ENCODE measurements at places on chromosomes 2 and 18.

- no peak for DNase-seq
Measured at GRCh38 chr2:169178364-169178763, 109.0 kb downstream of the DHRS9 start.

DNA sequence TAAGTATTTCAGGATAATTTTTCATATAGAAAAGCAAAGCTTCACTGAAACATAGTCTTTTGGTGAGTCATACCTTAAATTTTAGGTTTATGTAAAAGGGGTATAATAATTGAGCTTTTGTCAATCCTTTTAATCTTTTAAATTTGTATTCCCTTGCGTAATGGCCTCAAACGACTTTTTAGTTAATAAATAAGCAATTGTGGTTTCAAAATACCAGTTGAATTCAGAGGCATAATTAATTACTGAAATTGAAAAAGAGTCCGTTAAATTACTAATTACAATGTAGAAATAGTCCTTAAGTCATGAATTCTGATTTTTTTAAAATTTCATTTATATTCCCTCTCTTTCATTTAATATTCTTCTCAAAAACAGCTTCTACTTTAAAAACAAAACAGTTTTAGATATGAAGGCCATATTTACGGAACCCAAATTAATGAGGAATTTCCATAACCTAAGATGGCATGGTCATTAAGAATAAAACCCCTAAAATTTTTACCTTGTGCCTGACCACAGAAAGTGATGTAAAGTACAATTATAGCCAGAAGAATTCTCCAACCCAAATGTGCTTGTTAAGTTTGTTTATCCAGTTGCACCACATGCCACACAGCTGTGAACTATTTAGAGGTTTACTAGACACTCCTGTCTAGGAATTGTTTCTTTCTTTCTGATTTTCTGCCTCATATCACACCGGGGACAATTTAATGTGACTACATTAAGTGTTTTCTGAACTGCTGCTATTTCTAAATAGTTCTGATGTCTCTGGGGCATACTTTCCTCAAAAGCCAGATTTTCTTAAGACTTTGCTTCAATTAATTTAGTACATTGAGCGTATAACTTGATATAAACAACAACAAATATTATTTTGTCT, 60.7 kb upstream of the ITGA4 start:
- DNase-seq: peak; percentile 54

- DNase-seq: no peak
Measured at GRCh38 chr2:171316220-171316619, 117.6 kb downstream of the METTL8 start.

DNA sequence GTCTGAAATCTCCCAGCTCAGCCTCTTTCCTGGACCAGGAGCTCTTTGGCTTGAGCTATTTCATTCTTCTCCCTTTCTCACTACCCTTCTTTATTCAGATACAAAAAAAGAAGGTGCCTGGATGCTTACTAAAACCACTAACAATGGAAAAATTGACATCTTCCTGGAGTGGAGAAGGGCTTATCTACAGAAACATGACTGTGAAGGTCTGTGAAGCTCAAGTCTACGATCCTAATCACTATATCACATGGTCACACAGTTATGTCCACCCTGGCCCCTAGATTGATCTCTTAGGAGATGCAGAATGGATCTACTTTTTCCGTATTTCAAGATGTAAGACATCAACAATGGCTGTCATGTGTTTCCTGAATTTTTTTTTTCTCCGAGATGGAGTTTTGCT, 5.7 kb upstream of the KRCC1 start:
- DNase-seq: no peak

GRCh38 chr2:105834931-105835330, 90.2 kb downstream of the NCK2 start:
- no peak for DNase-seq

- no peak for DNase-seq
Measured at GRCh38 chr2:234689911-234690379, 193.1 kb upstream of the ARL4C start.

DNA sequence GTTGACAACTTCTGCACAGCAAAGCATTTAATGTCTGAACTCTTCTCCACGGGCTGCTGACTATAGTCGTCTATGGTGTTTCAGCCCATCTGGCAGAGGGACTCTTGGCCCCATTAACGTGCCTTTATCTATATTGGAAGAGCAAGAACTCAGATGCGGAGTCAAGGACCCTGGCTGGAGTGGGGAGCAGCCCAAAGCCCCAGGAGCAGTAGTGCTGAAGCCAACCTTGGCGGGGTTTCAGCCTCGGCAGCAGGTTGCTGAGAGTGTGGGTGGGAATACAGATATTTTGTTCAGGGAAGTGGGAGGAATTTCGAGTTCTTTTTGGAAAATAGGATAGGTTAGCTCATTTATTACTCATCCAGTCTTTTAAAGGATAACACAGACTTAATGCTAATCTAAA, 34.2 kb downstream of the TMEM17 start:
- no peak for DNase-seq

GRCh38 chr2:16862471-16862870, 196.8 kb upstream of the CYRIA start:
- no peak for DNase-seq

DNA sequence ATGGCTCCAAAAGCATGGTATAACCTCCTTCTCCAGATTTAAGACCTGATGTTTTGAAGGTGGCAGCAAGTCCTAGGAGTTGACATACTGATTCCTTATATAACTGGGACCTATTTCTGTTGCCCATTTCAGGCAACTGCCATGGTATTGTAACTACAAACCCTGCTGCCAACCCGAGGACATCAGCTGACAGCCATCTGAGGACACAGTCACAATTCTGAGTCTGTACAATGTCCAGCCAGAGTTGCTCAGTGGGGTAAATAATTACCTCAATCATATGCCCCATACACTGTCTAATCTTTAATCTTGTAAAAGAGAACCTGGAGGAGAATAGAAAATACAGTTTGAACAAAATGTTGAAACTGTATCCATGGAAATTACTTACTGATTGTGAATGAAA, 8.7 kb upstream of the GAREM2 start:
- DNase-seq: no peak

DNA sequence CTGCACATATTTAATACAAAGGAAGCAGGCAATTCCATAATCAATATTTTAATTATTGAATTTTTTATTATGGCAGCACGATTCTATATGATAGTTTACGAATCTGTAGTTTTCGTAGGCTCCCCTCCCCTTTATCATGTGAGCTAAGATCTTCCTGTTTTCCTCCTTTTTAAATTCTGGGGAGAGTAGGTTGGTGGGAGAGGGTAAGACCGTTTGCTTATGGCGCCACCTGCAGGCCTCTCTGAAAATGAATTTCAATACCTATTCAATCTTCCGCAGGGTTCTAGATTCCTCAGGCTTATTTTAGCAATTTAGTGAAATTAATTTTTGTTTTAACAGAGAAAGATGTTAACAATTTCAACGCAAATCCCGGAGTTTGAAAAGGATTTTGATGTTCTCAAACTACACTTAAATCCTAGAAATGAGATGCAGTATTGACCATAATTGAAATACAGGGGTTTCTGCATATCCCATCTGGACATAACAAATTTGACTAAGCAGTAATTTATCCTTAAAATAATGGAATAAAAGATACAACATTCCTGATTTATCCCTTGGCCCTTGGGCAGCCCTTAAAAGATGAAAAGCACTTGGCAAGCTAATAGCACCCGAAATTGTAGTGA, 12.8 kb upstream of the GBX2 start:
- peak; percentile 87 for DNase-seq

- no peak for DNase-seq
Measured at GRCh38 chr18:65753520-65753919, 2.7 kb downstream of the CDH7 start.

GRCh38 chr2:36490749-36491148, 107.2 kb downstream of the FEZ2 start:
- DNase-seq: no peak

- no peak for DNase-seq
Measured at GRCh38 chr2:106840818-106841217, 45.1 kb downstream of the ST6GAL2 start.

DNA sequence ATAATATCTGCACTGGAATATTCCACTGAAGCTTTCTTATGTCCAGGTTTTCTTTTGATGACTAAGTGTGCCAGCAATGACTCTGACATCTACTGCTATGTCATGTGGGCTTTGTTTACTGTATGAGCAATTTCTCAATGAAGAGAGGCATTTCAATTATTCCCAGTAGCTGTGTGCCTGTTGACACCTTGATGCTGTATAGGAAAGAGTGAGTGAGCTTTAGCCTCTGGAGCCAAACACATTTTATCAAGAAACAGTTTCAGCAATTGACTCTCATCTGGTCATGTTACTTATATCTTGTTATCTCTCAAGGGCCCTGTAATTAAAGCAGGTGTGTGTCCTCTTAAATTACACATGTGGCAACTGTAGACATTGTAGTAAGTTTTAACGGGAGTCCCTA, 493.2 kb upstream of the FANCL start:
- DNase-seq: no peak

GRCh38 chr2:8486141-8486540, 195.7 kb upstream of the ID2 start:
- DNase-seq: no peak

DNA sequence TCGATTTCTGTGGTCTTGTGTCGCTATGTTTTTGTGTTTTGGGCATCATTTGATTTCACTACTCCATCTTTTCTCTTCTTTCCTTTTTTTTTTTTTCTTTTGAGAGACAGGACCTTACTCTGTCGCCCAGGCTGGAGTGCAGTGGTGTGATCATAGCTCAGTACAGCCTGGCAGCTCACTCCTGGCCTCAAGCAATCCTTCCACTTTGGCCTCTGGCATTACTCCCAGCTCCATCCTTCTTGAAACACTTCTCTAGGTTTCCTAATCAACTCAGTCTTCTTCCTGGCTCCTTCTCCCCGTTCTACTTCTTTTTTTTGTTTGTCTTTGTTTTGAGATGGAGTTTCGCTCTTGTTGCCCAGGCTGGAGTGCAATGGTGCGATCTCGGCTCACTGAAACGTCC, 26.5 kb downstream of the TCF23 start:
- no peak for DNase-seq

DNA sequence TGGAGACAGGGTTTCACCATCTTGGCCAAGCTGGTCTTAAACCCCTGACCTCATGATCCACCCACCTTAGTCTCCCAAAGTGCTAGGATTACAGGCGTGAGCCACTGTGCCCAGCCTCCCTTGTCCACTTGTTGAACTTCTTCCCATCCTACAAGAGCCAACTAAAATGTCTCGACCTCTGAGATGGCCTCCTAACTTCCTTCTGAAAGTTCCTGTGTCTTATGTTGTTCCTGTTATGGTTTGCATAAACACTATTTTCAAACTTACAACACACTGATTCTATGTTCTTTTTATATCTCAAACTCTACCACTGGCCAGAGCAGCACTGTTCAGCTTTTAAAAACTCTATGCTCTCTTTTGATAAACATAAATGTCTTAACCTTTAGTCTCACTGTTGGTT, 63.3 kb upstream of the UGP2 start:
- DNase-seq: no peak

GRCh38 chr2:30645081-30645744, 162.0 kb downstream of the CAPN13 start:
- no peak for DNase-seq

- DNase-seq: no peak
Measured at GRCh38 chr18:906416-907114, 1.9 kb downstream of the ADCYAP1 start.

DNA sequence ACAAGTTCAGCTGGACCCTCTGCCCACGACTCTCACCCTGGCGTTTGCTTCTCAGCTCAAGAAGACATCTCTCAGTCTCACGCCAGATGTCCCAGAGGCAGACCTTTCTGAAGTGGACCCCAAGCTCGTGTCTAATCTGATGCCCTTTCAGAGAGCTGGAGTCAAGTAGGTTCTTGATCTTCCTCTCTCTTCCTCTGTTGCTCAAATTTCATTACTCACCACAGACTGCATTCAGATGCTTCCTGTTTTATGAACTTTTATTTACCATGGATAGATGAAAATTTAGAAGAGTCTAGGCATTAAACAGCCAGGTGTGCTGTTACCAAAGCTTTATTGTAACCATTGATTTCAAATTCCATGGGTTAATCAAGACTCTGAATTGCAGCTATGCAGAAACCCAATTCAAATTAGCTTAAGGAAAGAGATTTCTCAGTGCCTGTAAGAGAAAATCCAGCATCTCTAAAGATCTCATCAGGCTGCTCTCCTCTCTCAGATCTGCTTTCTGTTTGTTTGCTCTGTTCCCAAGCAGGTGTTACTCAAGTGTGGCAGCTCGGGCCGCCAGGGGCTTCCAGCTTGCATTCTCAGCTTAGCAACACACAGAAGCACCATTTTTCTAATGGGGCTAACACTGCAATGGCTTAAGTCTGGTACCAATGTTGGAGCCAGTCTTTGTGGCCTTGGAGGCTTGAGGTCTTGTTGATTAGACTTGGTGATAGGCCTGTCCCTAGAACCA, 16.5 kb downstream of the SMARCAL1 start:
- no peak for DNase-seq

GRCh38 chr2:104090407-104090806, 763.5 kb upstream of the POU3F3 start:
- DNase-seq: no peak

- DNase-seq: no peak
Measured at GRCh38 chr2:20430035-20430434, 16.8 kb upstream of the RHOB start.

GRCh38 chr2:227183657-227184367, 19.4 kb downstream of the COL4A3 start:
- no peak for DNase-seq

- DNase-seq: no peak
Measured at GRCh38 chr18:4096486-4096885, 358.6 kb downstream of the DLGAP1 start.

- peak; percentile 71 for DNase-seq
Measured at GRCh38 chr2:173076581-173077345, 1.1 kb downstream of the MAP3K20 start.

DNA sequence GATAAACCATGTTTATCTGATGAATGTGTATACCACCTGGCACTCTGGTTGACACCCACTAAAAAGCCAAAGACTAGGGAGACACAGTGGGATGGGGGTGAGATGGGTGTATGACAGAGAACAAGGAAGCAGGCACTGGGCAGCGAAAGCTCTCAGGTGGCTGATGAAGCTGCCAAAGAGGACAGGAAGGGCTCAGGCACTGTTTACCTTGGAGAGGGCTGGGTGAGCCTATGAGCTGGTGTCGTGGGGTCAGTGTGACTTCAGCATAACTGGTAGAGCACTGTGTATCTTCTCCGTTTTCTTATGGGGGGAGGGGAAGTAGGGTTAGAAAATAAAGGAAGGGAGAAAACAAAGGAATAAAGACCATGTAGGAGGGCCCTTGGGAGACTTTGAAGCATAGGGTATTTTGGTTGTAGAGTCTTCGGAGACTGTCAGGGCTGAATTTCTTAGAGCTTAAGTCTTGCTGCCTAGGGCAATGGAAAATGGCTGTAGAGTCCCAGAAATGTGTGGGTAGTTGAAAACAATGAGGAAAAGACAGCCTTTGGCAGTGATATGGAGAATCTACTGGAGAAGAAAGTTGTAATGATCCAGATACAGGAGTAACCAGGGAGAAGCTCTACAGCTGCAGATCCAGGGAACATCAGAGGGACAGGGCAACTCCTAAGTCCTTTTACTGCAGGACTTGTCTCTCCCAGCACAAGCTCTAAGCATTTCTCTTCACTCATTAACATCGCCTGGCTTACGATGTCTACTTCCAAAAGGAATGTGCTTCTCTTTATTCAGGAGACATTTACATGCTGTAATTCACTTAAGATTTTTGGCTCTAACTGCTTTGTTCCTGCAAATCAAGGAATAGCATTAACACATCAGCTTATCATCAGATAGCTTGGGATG, 120.0 kb downstream of the AQP4 start:
- DNase-seq: no peak

All from adipocyte (in vitro differentiated cells).